ENCODE measurements at places on chromosomes 5 and 9. TPM values are rescaled to one million over a fixed set of nuclear protein-coding genes. Genes with fewer than 3 reads are reported as not detected.

The SNCB gene
- polyA plus RNA-seq, result not detected

The IRX2 gene
- 27.5 TPM for polyA plus RNA-seq

The CDH6 gene
- 65.6 TPM for polyA plus RNA-seq

The GRXCR2 gene
- polyA plus RNA-seq, result not detected

The ECM2 gene
- polyA plus RNA-seq, result 18.4 TPM

The PCDHA4 gene
- 1.2 TPM for polyA plus RNA-seq

The BNC2 gene
- polyA plus RNA-seq, result 6.8 TPM

The NKD2 gene
- 17.3 TPM for polyA plus RNA-seq

The CCL21 gene
- polyA plus RNA-seq, result 11.7 TPM

The PFN3 gene
- polyA plus RNA-seq, result 2.2 TPM

The EIF4E1B gene
- polyA plus RNA-seq, result 0.08 TPM

The SLC45A2 gene
- 0.25 TPM for polyA plus RNA-seq

The ECSCR gene
- polyA plus RNA-seq, result 25.8 TPM

The CKS2 gene
- 84.3 TPM for polyA plus RNA-seq

The PCDHB8 gene
- polyA plus RNA-seq, result 3.8 TPM

The DAB2 gene
- polyA plus RNA-seq, result 192 TPM

The TSSK1B gene
- not detected for polyA plus RNA-seq

The C9orf152 gene
- polyA plus RNA-seq, result 0.39 TPM

The EDIL3 gene
- polyA plus RNA-seq, result 65.4 TPM

The NDST1 gene
- 58.9 TPM for polyA plus RNA-seq

The PCDHGA12 gene
- 1.8 TPM for polyA plus RNA-seq

The C5orf47 gene
- 0.26 TPM for polyA plus RNA-seq

The FLT4 gene
- 27.5 TPM for polyA plus RNA-seq

The TMEM174 gene
- polyA plus RNA-seq, result 22.0 TPM

The KIF4B gene
- polyA plus RNA-seq, result 0.28 TPM

The FOXD4L3 gene
- polyA plus RNA-seq, result not detected

The LECT2 gene
- 2.7 TPM for polyA plus RNA-seq

The CENPK gene
- 37.4 TPM for polyA plus RNA-seq

The VCP gene
- 270 TPM for polyA plus RNA-seq

The PIP5KL1 gene
- polyA plus RNA-seq, result 2.2 TPM

The SOWAHA gene
- 5.2 TPM for polyA plus RNA-seq

The ANKRD31 gene
- polyA plus RNA-seq, result 0.67 TPM

The MARCOL gene
- not detected for polyA plus RNA-seq

The PCDHB16 gene
- 5.7 TPM for polyA plus RNA-seq

The PHF24 gene
- polyA plus RNA-seq, result 0.25 TPM

The IL5 gene
- polyA plus RNA-seq, result not detected

The PCDHB7 gene
- 6.1 TPM for polyA plus RNA-seq

The LRRC14B gene
- polyA plus RNA-seq, result 0.16 TPM

The HAPLN1 gene
- polyA plus RNA-seq, result 4.2 TPM

The CEP120 gene
- polyA plus RNA-seq, result 25.4 TPM

The ELAVL2 gene
- polyA plus RNA-seq, result 3.6 TPM

The SMIM15 gene
- 102 TPM for polyA plus RNA-seq

The QRFP gene
- 0.30 TPM for polyA plus RNA-seq
